Stimulated activated CD8-positive, alpha-beta memory T cell treated with anti-CD3 and anti-CD28 coated beads, Interleukin-15, amount 100 ng/mL, for 48 hours (primary cell): ENCODE measurements at places on chromosomes 2 and 18.

GRCh38 chr18:9522952-9523351, 47.6 kb downstream of the RALBP1 start:
- no peak for DNase-seq

DNA sequence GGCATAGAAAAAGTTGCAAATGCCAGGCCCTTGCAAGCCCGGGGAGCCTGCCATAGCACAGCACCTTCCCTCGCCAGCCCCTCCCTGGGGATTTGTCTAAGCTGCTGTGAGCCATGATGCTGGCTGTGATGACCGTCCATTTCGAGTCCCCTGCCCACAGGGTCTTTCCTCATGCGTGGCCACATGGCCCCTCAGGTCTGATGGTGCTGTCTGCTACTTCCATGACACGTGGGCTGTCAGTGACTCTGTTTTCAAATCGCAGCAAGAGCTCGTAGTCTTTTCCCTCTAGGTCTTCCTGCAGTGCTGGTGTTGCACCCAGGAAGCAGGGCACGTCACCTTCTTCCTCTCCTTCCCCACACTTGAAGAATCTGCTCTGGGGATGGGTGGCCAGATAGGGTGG, 15.5 kb upstream of the GNAL start:
- DNase-seq: no peak

DNA sequence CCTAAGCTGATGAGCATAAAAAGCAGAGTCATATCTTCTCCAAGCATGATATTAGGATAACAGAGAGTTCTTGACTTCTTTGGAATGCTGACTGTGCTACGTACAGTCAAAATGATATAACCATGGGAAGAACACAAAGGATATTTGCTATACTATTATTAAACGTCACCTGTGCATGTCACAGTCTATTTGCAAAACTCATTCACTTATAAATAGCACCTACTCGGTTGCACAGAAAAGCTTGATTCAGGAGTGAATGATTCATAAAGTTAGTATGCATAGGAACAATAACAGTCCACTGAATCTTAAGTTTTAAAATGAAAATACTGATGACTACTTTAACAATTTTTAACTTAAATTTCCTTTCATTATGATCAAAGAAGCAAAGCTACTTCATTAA, 83.3 kb downstream of the SP3 start:
- DNase-seq: no peak

- no peak for DNase-seq
These were observed 4.4 kb upstream of the KCNIP3 start for GRCh38 chr2:95292623-95293260.

- DNase-seq: no peak
These were observed 200.8 kb upstream of the AGAP1 start for GRCh38 chr2:235293061-235293460.

DNA sequence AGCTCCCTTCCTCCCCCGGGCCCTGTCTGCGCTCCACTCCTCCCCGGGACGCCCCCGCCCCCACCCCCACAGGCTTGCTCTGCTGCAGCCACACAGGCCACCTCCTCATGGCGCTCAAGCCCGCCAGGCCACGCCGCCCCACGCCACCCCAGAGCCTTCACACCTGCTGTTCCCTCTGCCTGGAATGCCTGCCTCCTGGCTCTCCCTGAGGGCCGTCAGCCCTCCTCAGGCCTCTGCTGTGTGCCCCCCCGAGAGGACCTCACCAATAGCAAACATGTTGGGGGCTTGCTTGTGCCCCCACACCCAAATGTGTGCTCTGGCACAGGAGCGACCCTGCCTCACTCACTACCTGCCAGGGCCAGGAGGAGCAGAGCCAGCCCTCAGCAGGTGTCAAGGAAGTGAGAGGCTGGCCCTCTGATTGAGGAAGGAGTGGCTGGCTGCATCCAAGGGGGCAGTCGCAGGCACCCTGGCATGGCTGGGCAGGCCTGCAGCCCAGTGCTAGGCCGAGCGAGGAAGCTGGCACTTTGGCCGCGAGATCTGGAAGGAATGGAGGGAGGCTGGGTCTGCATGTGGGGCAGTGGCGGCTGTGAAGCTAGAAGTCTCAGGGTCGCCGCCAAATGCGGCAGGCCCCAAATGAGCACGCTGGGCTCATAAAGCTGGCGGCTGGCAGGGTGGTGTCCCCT, 86.5 kb downstream of the INHBB start:
- DNase-seq: no peak

DNA sequence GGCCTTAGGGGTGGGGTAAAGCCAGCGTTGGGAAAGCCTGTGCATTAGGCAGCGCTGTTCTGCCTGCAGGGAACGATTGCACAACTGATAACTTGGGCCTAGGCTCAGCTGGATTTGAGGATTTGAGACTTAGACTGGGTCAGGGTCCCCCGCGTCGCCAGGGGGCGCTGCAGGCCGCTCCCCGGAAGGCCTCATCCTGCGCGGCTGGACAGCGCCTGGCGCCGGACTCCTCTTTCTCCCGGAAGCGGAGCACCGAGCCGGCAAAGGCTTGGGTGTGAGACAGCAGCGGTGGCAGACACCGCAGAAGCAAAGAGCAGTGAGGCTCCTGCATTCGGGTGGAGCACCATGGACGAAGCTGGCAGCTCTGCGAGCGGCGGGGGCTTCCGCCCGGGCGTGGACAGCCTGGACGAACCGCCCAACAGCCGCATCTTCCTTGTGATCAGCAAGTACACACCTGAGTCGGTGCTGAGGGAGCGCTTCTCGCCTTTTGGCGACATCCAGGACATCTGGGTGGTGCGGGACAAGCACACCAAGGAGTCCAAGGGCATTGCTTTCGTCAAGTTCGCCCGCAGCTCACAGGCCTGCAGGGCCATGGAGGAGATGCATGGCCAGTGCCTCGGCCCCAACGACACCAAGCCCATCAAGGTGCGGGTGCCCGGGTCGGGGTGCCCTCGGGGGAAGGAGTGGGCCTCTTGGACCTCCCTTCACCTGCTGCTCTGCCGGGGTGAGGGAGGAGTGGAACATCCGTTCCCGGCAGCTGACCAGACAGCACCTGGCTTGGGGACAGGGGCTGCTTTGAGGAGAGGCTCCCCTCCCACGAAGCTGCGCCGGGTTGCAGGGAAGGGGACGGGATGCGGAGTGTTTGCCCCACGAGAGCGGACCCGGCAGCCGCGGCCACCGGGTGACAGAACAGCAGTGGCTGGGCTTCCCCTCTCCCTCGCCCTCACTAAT, at the start of gene RBM45:
Gene RBM45 (plus strand): TSS at position 236 of the 951 bp plus-strand sequence. CDS start 110 bp downstream, at position 346.
- DNase-seq: peak; percentile 81

DNA sequence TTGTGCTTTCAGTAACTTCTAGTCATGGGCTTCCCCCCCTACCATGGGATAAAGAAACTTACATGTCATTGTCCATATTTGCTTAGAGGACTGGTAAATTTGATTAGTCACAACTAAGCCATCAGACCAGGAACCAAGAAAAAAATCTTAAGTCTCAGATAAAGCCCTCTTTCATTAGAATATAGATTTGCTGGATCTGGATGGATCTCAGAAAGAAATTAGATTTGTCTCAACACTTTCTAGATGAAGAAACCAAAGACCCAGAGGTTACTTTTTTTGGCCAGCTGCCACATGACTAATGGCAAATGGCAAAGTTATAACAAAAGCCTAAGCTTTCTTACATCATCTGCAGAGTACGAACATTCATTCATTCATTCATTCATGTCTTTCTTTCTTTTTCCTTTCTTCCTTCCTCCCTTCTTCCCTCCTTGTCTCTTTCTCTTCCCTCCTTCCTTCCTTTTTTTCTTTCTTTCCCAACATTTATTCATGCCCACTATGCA, 60.2 kb downstream of the CDCA7 start:
- DNase-seq: no peak

DNA sequence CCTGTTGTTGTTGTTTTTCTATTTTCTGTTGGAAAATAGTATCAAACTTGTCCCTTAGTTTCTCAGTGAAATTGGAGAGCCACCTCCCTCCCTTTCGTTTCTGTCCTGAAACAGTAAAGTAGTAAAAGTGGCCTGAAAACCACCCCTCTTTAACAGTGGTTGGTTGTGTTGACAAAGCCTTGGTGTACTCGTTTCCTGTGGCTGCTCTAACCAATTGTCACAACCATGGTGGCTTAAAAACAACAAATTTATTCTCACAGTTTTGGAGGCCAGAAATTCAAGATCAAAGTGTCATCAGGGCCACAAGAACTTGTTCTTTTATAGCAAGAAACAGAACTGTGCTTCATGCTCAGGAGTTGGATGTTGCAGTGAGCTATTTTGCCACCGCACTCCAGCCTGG, 4.0 kb upstream of the DYSF start:
- DNase-seq: no peak

- DNase-seq: no peak
These were observed 81.0 kb downstream of the SP3 start for GRCh38 chr2:173884025-173884802.

- DNase-seq: no peak
These were observed 2.4 kb downstream of the TIGD1 start for GRCh38 chr2:232547991-232548390.
